ENCODE measurements at places on chromosomes 4 and X.

DNA sequence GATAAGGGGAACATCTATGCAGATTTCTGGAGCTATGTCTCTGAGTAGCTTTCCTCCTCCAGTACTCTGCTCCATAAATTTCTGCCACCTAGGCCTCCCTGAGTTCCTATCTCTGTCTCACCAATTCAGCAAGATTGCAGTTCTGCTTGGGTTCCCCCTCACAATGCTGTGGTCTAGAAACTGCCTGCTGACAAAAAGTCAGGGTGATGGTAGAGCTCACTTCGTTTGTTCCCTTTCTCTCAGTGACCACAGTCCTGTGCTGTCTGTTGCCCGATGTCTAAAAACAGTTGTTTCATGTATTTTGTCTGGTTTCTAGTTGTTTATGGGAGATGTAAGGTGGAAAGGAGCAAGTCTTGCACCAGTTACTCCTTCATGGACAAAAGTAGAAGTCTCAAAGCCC, 41.1 kb downstream of the AMMECR1 start:
- DNase-seq: no peak

- DNase-seq: no peak
These were observed 89.7 kb downstream of the AMELX start for GRCh38 chrX:11382930-11383329.

DNA sequence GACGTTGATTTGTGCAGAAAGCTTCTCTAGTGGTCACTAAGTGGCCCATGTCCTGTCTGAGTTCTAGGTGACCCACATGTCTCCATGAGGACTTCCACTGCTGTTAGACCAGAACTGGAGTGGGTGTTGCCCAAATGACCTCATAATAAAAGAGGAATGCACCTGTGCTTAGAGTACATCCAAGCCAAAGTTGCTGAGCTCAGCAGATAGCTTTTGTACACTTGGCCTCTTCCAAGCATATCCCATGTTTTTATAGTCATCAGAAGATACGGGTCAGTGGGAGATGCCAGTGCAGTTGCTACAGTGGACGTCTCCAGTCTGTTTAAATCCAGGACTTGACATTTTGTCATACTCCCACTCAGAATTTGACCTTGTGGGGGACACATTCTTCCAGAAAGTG, 37.6 kb upstream of the WDR1 start:
- DNase-seq: no peak

GRCh38 chr4:11608992-11609391, 180.3 kb upstream of the HS3ST1 start:
- no peak for DNase-seq

- DNase-seq: no peak
These were observed 36.1 kb downstream of the HEPH start for GRCh38 chrX:66200050-66200664.

GRCh38 chrX:48487362-48487798, 11.4 kb downstream of the FTSJ1 start:
- no peak for DNase-seq

DNA sequence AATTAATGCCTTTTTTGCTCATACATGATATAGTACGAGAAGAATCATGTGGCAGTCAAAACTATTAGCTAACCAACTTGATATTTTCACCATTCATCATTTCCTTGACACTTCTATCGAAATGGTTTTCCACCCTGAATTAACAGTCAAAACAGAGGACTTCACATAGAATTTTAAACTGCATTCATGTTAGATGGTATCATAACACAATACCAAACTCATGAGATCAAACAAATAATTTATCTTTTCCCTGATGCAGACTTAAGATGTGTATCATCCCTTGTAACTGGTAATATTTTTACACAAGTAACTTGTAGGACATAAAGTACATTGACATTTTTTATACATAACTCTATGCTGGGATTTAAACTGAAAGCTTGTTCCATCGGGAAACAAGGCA, 18.2 kb upstream of the ANTXR2 start:
- no peak for DNase-seq

DNA sequence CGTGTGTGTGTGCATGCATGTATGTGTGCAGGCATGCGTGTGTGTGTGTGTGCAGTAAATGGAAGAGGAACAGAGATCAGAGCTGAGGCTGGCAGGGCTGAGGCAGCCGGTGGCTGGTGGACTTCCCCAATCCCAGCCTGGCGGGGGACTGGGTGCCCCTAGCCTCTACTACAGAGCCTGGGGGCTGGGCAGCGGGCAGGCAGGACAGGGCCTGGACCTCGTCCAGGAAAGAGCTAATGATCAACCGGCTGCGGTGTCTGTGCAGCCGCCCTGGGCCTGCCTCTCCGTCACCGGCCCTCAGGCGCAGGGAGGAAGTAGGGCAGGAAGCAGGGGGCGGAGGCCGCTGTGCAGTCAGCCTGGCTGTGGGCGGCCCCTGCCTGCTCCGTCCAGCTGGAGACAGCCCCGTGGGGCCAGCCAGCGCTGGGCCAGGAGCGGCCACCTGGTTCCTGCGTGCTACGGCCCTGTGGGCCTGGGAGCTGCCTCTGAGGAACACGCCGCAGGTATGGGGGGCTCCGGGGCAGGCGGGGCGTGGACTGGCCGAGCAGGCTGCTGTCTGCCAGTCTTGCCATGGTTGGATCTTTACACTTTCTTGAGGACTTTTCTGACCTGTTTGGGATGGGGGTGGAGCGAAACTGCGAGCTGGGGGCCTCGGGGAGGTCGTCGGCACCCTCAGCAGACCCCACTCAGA, at the start of gene SH3TC1:
Gene SH3TC1, plus strand, starts transcription at position 385 of the 688 bp plus-strand sequence. CDS start 5,905 bp downstream, outside the sequence.
- DNase-seq: peak; percentile 22

DNA sequence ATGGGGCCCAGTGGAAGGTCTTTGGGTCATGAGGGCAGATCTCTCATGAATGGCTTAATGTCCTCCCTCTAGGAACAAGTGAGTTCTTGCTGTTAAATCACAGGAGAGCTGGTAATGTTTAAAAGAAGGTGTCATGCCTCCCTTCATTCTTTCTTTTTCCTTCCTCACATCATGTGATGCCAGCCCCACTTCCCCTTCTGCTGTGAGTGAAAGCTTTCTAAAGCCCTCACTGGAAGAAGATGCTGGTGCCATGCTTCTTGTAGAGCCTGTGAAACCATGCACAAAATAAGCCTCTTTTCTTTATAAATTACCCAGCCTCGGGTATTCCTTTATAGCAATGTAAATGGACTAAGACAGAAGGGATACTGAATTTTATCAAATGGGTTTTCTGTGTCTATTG, 66.1 kb upstream of the ZNF827 start:
- DNase-seq: no peak

DNA sequence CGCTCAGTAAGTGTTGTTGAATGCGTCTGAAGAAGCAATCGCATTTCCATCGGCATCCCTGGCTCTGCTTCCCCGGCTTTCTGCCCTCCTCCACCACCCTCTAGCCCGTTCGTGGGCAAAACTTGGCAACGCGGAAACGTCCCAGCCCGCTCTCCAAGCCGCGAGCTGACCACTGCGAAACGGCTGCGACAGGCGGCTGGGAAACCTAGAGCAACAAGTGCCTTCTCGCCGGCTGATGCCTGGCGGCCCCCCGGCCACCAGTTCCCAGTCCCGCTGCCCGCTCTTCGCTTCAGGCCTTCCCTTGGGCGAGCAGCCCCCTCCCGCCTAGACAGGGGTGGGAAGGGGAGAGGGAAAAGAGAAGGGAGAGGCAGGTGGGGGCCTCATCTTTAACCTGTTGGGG, 837 bp downstream of the CITED1 start:
- DNase-seq: no peak

GRCh38 chrX:16610121-16610621, 39.8 kb upstream of the S100G start:
- no peak for DNase-seq

GRCh38 chr4:165415910-165416309, 37.1 kb downstream of the CPE start:
- no peak for DNase-seq

DNA sequence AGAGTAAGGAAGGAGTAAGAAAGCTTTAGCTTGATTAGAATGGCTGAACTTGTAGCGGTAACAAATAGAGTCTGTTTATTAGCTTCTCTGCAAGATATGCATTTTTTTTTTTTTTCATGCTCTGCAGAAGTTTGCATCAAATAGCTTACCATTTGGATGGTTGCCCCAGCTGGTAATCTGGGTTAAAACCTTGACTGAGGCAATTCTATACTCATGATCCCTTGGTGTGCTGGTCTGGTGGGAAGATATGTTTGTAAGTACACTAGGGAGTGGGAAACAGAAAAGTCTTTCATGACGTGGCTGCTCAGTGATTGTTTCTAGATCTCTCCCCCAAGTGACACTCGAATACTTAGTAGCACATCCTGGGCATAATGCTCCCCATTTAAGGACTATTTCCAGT, 32.1 kb downstream of the SEPTIN11 start:
- no peak for DNase-seq

DNA sequence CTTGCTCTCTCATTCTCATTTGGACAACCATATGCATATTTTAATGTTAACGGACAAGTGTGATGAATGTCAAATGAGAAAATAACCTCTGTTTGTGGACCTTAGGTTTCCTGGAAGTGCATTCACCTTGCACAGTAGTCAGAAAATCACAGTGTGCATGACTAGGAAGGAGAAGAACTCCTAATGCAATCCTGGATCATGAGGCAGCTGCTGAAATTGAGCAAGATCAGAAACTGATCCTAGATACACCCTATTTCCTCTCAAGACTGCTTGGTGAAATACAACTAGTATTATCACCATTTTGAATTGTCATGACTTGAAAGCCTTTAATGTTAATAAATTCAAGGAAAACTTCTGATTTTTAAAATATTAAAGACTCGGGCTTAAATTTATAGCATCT, 1148.9 kb downstream of the STIM2 start:
- no peak for DNase-seq

DNA sequence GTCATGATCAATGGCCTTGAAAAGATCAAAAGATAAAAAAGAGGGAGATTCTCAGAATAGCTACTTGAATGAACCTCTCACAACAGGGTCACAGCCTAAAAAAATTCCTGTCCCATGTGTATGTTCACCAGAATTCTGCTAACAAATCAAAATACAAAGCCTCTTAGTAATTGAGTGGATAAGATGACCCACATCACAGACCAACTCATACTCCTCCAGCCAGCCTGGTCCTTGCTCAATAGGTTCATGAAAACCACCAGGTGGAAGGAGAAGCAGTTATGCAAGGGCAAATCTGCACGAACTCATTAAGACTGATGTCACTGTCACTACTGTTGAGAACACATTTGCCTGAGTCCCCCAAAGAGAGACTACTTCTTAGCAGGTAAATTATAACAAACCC, 21.5 kb downstream of the WDFY3 start:
- DNase-seq: no peak

DNA sequence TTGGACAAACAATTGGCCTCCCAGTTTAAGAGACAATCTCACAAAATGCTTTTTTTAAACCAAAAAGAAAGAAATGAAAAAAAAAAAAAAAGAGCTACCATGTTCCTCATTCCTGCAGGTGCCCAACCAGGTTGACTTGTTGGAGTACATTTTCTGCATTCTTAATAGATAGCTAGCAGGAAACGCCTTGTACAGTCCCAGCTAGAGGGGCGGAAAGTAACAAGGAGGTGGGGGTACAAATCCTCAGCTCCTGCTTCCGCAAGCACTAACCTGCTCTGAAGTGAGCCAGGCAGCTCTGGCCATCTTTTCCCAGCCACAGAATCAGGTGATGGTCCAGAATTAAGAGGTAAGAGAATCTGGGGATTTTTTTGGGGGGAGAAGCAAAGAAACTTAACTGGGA, at the start of gene VGLL1:
Gene VGLL1, plus strand, starts transcription at position 265 of the 400 bp plus-strand sequence. CDS start 3,806 bp downstream, outside the sequence.
- DNase-seq: no peak

GRCh38 chr4:152374606-152375285, 161.1 kb downstream of the FBXW7 start:
- no peak for DNase-seq

GRCh38 chr4:171721937-171722336, 91.3 kb upstream of the GALNTL6 start:
- no peak for DNase-seq

- no peak for DNase-seq
These were observed 1.1 kb upstream of the PGRMC2 start for GRCh38 chr4:128288689-128289106.

- DNase-seq: no peak
These were observed 125.1 kb upstream of the FRMPD4 start for GRCh38 chrX:12013211-12013618.

DNA sequence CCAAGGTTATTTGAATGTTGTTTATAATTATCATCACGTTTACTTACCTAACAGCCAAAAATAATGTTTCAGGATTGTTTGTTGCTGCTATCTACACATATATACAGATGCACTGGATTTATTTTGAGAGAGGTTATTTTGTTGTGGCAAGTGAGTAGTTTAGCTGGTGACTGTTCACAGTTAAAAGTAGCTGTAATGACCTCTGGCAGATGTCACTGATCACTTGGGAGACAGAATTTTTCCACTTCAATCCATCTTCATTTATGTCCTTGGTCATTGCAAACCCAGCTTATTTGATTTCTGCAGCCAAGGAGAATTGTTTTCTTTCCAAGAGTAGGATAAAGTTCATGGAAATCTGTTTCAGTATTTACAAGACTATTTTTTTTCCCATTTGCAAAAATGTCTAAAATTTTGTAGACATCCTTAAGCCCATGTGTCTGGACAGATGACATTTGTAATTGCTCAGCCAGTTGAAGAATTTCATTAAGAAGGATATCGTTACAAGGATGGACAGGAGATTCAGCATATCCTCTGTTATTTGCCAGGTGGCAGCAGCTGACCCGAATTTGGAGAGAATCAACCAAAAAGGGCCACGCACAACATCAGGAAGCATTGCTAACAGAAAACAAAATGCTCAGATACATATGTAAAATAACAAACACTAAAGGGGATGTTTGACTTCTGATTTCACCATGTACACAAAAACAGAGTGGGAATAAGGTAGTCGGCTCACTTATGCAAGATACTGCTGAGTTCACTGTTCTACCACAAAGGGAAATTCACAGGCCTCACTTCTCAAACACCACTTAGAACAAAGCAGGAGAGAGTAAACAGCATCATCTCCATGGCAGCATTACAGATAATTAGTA, 64.5 kb downstream of the GPRIN3 start:
- DNase-seq: no peak

GRCh38 chr4:174278467-174278866, 5.0 kb downstream of the FBXO8 start:
- DNase-seq: no peak

- peak; percentile 69 for DNase-seq
These were observed 117.3 kb downstream of the ENPP6 start for GRCh38 chr4:184100297-184100885.

GRCh38 chrX:8913655-8914409, 112.6 kb upstream of the FAM9A start:
- DNase-seq: peak; percentile 7

DNA sequence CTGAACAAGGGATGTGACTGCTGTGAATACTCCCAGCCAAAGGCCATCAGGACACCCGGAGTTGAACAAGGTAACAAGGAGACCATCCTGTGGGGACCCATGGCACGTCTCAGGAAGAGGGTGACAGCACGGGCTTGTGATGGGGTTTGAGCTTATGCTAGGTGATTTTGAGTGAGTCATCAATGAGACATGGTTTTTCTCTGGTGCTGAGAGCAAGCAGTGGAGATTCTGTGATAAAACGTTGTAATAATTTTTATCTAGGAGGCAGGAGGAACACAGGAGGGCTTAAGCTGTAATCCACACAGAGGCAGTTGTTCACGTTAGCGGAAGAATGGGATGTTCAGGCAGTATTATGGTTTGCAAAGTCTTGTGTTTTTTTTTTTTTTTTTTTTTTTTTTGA, 36.0 kb downstream of the TRIML1 start:
- DNase-seq: no peak

Measured in hypothalamus (tissue), 51 donors.